ENCODE measurements at places on chromosomes 4 and X.

DNA sequence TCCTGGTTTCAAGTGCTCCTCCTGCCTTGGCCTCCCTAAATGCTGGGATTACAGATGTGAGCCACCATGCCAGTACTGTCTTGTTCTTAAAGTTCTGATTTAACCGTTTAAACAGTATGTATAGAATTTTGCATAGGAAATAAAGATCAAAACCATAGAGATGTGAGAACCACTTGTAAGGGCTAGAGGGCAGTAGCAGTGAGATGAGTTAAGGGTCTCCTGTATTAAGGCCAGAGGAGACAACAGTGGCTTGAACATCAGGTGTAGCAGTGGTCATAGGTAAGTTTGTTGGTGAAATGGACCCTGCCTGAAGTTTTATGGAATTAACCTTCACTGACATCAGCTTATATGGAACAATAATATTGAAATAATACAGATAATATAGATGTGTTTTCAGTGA, 155.7 kb downstream of the SLC4A4 start:
- DNase-seq = no peak

- DNase-seq = peak; percentile 80
These were observed 75.4 kb downstream of the SH3KBP1 start for GRCh38 chrX:19811807-19812604.

DNA sequence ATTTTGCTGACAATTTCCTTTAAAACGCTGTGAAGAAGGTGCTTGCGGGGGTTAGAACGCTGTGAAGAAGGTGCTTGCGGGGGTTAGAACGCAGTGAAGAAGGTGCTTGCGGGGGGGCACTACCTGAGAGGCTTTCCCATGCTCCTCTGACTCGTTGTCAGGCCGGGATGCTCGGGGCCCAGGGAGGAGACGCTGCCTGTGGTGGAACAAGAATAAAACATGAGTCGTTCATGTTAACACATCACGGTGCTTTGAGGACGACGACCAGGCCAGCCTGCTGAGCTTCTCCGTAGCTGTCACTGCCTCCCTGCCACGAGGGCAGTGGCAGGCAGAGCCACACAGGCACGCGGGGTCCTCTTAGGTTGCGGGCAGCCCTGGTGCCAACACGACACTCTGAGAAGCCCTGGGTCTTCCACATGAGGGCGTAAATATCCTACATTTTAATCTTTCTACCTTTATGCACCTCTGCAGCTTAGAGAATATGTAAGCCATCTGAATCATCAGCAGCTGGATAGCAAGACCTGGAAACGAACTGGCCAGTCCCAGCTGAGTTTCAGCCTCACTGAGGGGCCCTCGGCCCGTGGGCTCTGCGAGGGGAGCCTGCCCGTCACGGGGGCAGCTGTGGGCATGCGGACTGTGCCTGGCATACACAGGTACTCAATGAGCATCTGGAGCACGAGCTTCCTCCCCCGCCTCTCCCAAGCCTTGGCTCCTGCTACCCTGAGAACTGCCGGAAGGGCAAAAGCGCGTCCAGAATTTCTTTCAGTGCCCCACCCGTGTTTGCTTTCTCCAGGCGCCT, 47.0 kb downstream of the FGFRL1 start:
- no peak for DNase-seq

DNA sequence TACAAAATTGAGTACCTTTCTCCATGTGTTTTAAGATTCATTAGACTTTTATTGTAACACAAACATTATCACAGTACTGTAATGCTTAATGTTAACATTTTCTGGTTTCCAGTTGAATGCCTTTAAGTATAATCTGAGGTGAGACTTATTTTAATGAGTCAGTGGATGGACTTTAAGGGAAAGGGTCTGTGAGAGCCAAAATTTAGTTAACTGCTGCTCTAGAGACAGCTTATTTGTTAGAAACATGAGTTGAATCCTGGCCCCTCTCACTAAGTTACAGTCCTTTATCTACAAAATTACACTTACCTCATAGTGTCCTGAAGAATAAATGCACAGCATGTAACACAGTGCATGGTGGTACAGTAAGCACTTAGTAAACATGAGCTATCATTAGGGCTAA, 66.0 kb downstream of the PGRMC2 start:
- DNase-seq = no peak

GRCh38 chr4:118390121-118390520, 37.3 kb upstream of the PRSS12 start:
- DNase-seq = no peak

- no peak for DNase-seq
These were observed 57.2 kb downstream of the DIPK2B start for GRCh38 chrX:45143455-45143854.

GRCh38 chr4:11801466-11802446, 373.1 kb upstream of the HS3ST1 start:
- DNase-seq = no peak

DNA sequence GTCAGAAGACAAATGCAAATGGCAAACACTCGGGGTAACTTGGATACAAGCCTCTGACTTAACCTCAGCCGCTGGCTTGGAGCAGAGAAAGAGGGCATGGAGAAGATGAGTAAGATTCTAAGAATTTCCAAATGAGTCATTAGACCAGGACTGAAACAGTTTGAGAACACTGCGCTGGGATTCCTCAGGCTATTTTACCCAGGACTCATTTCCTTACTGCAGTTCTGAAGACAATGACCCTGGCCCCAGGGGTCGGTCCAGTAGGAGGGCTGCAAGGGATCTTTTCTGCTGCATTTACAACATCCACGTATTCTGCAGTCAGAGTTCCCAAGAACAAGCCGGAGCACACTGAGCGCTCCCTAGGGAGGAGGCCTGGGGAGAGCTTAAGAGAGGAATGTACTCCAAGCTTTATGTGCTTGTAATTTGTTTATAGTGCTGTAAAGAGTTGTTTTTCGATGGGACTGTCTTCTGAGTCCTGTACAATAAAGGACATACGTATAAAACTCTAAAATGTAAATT, 27.3 kb upstream of the SORBS2 start:
- peak; percentile 95 for DNase-seq

DNA sequence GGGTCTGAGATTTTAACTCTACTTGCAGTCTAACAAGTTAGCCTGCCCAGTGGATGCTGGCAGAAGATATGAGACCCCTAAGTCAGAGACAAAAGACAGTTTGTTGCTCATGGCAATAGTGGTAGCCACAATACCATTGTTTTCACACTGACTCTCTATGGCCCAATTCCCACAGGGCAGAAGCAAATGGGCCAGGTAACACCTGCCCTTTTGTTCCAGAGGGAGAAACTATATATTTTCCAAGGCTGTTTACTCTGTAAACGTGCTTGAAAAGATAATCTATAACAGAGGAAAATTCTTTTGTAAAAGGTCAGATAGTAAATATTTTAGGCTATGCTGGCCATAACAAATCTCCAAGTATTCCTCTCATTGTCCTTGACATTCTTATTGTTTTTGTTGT, 57.2 kb upstream of the NPNT start:
- no peak for DNase-seq

DNA sequence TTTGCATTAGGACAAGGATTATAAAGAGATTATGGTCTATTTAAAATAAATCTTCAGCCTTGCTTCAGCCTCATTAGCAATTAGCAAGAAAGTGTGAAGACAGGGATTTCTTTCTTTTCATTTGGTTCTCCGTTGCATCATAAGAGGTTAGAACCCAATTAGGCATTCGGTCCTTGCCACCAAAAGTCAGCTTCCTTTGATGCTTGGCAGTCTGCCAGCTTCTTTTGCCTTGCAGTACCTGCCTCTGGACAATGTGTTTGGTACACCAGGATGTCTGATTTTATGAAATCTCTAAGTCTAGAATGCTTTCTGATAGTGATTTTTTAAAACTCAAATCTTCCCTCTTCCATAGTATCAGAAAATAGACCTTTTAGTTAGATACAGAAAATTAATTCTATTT, 12.4 kb downstream of the SMIM20 start:
- DNase-seq = no peak

DNA sequence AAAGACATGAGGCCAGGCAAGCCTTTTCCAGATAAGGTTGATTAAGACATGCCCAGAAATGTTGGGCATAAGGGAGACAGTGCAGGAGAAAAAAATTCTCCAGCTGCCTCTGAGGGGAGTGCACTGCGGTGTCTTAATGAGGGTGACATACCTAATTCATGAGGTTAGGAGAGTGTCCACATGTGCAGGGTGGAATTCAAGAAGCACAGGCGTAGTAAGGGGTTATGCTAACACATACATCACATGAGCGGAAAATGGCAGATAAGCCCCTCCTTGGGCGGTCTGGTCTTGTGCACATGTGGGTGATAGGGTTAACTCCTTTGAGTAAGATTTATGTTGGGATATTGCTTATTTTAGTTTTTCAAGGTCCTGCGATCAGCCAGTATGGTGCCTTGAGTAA, 122.4 kb downstream of the PHKA2 start:
- DNase-seq = no peak

DNA sequence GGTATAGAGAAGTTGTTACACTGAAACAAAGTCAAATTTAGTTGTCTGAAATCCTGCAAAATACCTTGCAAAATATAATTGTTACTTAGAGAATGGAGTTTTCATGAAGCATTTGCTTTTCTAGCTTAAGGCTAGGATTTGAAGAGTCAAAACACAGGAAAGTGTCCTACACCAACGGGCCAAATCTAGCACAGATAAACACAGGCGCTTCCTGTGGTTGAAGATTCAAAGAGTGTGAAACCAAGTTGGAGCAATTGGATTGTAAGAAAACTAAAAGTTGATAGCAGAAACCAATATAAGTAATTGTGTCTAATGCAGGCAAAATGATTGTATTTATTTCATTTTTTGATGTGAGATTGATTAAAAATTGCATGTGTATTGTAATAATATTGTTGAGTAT, 2002.5 kb upstream of the TENM3 start:
- DNase-seq = no peak

GRCh38 chrX:17521871-17522693, 147.1 kb downstream of the NHS start:
- DNase-seq = peak; percentile 43

DNA sequence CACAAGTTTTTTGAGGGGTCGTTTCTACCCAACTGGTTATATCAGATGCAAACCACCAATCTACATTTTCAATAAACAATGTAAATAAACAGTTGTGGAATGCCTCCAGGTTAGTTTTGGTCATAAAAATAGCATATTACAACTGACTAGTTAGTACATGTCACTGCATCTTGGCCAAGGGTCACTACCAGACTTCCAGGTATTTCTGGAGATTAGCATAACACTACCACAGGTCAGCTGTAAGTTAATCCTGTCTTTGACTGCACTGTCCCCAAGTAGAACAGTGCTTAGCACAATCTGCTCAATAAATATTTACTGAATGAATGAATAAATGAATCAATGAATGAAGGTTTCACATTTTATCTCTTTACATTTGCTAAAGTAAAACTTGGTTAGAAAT, 64.4 kb downstream of the TBC1D19 start:
- no peak for DNase-seq

DNA sequence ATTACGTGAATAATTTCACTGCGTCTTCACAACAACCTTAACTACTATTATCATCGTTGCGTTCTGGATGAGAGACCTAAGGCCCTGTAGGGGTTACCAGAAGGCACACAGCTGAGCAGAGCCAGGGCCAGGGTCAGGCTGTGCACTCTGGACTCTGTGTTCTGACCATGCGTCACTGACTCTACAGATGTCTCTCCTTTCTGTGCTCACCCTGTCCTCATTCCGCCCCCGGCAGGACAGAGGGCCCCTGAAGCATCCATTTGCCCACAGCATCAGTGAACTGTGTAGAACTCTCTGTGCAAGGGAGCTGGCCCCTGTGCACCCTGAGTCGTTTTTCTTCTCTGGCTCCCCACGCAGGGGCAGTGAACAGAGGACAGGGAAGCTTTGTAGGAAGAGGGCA, 21.3 kb downstream of the GPKOW start:
- DNase-seq = no peak

DNA sequence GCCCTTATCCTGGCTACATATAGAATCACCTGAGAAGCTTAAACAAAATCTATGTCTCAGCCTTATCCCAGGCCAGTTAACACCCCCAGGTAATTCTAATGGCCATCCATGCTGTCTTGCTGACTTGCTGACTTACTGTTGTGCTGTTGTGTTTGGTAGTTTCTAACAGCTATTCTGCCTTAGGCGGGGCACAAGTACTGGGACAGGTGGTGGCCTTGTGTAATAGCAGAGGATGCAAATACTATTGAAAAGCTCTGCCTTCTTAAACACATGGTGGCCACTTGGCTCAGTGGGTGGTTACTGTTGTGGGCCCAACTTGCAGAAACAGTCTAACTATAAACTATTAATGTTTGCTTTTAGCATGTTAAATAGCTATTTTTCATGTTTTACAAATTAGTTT, 56.2 kb downstream of the CDS1 start:
- DNase-seq = no peak

- DNase-seq = no peak
These were observed 157.1 kb upstream of the PGRMC2 start for GRCh38 chr4:128444544-128445302.

GRCh38 chrX:15299941-15300851, 15.2 kb downstream of the ASB11 start:
- DNase-seq = no peak

DNA sequence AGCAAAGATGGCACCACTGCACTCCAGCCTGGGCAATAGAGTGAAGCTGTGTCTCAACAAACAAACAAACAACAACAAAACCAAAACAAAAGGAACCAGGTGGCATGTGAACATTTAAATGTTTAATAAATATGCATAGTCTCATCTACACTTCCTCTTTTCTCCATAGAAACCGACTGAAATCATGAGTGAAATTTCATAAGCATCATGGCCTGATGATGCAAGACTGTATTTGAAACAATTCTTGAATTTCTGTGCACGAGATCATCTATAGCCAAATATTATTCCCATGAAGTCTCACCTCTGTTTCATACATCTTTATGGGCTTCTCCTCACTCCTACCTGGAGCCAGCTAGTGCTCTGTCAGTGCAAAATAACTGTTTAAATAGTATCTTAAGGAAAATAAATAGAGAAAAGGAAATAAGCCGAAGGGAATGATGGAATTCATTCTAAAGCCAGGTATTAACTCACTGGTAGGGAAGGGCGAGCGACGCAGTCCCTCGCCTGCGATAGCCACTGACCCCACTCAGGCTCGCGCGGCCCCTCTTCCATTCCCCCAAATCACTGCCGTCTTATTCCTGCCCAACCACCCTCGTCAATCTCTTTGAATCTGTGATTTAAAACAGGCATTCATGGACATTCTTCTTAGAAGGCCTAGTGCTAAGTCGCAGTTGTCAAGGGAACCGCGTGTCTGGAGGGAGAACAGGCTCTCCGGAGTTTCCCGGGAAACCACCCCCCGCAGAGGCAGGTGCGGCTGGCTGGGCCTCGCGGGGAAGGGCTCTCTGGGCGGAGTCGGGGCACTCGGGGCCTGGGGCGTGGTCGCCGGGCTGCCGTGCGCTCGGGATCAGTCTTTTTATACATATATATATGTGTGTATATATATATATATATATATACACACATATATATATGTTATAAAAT, 52.4 kb upstream of the TRIM2 start:
- peak; percentile 42 for DNase-seq

DNA sequence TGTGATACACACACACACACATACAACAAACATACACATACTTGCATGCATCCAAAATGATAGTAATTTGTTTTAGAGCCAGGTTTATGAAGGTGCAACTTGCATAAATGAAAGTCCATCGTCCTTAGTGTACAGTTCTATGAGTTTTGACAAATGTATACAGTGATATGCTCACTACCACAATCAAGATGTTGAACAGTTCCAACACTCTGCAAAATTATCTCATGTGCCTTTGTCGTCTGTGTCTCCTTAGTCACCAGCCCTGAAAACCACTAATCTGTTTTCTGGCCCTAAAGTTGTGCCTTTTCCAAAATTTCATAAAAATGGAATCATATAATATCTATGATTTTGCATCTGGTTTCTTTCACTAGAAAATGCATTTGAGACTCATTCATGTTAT, 67.8 kb upstream of the ANXA3 start:
- DNase-seq = no peak
